H9 (cell line): ENCODE measurements at places on chromosomes 12 and 14.

- no peak for DNase-seq
These were observed 97.7 kb downstream of the MYF5 start for GRCh38 chr12:80814453-80814852.

GRCh38 chr14:105883066-105884005 lies 357.0 kb downstream of the TMEM121 start:
- no peak for DNase-seq

DNA sequence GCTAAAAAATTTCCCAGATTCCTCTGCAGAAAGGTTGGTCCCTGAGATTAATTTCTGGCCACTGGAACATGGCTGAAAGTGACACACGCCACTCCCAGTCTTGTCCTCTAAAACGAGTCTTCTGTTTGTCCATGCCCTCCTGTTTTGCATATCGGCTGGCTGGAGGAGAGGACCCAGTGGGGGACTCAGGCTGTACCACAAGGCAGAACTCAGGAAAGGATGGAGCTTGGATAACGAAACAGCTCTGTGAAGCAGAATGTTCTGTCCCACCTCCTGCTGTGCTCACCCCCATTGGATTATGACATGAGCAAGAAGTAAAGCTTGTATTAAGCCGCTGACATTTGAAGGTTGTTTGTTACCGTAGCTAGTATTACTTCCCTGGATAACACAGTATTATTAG lies 856.2 kb downstream of the BCL11B start:
- no peak for DNase-seq

- no peak for DNase-seq
These were observed 237.2 kb upstream of the SRRM4 start for GRCh38 chr12:118743896-118744700.

DNA sequence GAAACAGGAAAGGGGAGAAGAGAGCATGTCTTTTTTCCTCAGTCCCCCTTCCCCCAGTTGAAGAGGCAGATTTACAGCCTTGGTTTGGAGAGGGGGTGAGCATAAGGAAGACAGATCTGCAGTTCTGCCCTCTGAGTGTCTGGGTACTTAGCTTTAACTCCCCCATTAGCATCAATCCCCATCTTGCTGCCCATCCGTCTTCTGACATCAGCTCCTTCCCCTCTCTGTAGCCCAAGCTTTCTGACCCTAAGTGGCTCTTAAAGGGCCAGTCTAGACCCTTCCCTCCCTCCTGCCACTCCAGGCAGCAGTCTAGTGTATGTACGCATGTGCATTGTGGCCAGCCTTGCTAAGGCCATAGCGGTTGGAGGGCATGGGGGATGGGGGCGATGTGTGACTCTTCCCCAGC lies 7.3 kb downstream of the GPR84 start:
- DNase-seq: peak; percentile 57

DNA sequence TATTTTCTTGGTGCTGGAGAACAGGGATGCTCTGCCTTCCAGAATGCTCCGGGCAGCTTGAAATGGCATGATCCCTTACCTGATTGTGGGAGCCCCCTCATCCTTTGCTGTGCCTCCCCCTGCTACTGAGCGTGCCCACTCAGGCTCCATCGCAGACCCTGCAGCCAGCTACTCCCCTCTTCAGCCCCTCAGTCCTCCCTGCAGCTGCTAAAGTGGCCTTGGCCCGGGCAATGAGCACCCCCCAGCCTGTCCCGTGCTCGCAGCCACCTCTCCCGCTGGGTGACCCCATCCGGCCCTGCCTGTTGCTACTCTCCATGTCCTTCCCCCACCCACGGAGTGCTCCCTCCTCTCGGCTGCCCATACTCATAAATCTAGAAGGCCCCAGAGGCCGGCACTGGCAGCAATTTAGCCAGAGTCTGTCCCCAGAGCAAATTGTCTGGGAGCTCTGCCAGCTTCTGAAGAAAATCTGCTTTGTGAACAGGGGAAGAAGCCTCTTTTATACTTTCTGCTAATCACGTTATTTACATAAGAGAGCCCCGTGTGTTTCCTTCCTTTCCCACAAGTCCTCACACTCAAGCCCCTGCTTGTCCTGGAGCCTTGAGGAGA lies 143.7 kb upstream of the FRMD6 start:
- no peak for DNase-seq

GRCh38 chr14:100822532-100823296 lies 3.2 kb upstream of the MEG3 start:
- DNase-seq: no peak
